ENCODE measurements at places on chromosomes 13 and 19. TPM values are rescaled to one million over a fixed set of nuclear protein-coding genes. Genes with fewer than 3 reads are reported as not detected.

SIGLEC12 gene
- total RNA-seq, result not detected

TFPT gene
- 25.4 TPM for total RNA-seq

CACNA1A gene
- 0.16 TPM for total RNA-seq

TMEM145 gene
- total RNA-seq, result not detected
